Stimulated activated CD4-positive, alpha-beta T cell treated with anti-CD3 and anti-CD28 coated beads, Interleukin-15, amount 100 ng/mL, for 24 hours (primary cell): ENCODE measurements at places on chromosomes 6 and 20.

- DNase-seq = no peak
Observed at GRCh38 chr20:32515631-32516101, 69.5 kb downstream of the NOL4L start.

GRCh38 chr6:20154753-20155152 lies 57.5 kb downstream of the MBOAT1 start:
- no peak for DNase-seq

DNA sequence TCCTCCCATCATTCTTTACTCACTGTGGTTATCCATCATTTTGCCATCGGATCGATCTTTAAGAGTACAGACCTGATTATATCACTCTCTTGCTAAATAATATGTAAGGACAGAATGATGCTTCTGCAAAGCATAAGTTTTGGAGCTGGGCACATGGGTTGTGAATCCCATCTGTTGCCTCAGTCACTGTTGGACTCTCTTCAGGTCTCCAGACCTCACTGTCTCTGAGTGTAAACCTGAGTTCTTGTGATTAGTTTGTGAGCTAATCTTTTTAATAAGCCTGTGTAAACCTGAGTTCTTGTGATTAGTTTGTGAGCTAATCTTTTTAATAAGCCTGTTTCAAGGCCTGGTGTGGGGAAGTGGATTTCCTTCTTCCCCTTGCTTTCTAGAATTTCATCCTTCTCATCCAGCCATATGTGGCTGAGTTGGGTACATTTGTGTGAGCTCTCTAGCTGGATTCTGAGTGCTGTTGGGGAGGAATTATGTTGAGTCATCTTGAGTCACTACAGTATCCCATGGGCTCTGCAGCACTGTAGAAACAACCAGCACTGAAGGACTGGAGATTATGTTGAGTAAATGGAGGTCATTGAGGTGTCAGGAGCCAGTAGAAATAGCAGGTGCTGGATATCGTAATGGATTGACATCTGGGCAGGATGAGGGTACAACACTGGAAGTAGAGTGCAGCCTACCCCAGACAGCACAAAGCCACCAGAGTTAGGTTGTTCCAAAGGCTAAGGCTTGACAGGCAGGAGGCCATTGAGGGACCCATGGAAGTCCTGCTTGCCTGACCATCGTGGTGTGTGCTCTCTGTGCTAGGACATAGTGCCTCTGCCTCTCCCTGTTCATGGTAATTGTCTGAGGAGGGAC lies 52.4 kb downstream of the SCAND1 start:
- DNase-seq = no peak

DNA sequence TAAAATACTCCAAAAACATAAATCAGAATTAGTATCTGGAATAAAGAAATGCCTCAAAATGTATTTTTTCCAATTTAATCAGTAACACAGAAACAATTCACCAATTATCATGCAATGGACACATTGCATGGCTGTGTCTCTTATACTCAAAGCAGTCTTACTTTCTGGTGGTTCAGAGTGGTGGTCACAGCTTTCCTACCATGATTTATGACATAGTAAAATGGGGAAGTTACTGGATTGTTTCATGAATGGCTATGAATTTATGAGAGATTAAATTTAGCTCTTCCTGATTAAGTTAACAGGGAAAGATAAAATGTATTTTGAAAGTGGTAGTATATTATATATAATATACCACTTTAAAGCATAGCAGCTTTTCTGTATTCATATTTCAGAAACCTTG lies 331.5 kb upstream of the MAP3K7 start:
- no peak for DNase-seq

- DNase-seq = no peak
Observed at GRCh38 chr6:35151466-35151865, 10.3 kb upstream of the TCP11 start.

- DNase-seq = no peak
Observed at GRCh38 chr20:60036746-60037499, 78.7 kb downstream of the CDH26 start.

DNA sequence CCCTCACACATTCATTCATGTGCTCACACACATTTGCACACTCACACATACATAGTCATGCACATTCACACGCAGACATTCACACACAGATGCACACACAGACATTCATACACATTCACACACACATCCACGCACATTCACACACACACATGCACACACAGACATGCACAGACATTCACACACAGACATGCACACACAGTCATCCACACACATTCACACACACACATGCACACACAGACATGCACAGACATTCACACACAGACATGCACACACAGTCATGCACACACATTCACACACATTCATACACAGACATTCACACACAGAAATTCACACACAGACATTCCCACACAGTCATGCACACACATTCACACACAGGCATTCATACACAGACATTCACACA lies 147.3 kb downstream of the PACRG start:
- DNase-seq = no peak

DNA sequence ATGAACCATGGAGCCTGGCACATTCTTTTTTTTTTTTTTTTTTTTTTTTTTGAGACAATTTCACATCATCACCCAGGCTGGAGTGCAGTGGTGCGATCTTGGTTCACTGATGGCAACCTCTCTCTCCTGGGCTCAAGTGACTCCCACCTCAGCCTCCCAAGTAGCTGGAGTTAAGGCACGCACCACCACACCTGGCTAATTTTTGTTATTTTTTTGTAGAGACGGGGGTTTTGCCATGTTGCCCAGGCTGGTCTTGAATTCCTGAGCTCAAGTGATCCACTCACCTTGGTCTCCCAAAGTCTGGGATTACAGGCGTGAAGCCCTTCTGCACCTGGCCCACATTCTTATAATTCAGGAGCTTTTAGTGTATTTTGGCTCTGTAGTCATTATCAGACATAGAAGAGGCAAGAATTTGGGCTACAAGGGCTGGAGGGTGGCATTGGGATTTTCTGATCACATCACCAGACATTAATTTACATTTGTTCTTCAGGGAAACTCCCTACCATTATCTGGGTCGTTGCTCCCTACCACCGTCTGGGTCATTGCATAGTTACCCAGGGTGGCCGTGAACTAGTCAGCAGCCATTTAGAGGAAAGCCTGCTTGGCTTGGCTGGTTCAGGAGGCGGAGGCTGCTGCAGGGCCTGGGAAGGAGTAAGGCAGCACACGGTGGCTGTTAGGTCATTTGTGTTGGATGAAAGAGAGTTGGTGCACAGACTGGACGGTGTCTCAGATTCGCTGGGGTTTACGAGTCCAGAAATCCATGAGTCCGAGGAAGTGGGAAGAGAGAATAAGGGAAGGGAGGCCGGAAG lies 17.6 kb downstream of the ARID1B start:
- DNase-seq = peak; percentile 38

GRCh38 chr20:6058684-6059295 lies 4.9 kb upstream of the LRRN4 start:
- DNase-seq = no peak

DNA sequence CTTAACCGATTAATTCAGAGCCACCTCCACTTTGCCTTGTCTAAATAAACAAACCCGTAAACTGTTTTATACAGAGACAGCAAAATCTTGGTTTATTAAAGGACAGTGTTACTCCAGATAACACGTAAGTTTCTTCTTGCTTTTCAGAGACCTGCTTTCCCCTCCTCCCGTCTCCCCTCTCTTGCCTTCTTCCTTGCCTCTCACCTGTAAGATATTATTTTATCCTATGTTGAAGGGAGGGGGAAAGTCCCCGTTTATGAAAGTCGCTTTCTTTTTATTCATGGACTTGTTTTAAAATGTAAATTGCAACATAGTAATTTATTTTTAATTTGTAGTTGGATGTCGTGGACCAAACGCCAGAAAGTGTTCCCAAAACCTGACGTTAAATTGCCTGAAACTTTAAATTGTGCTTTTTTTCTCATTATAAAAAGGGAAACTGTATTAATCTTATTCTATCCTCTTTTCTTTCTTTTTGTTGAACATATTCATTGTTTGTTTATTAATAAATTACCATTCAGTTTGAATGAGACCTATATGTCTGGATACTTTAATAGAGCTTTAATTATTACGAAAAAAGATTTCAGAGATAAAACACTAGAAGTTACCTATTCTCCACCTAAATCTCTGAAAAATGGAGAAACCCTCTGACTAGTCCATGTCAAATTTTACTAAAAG lies 2.7 kb downstream of the FOXC1 start:
- DNase-seq = no peak

GRCh38 chr6:127959869-127960268 lies 59.0 kb upstream of the THEMIS start:
- DNase-seq = no peak

DNA sequence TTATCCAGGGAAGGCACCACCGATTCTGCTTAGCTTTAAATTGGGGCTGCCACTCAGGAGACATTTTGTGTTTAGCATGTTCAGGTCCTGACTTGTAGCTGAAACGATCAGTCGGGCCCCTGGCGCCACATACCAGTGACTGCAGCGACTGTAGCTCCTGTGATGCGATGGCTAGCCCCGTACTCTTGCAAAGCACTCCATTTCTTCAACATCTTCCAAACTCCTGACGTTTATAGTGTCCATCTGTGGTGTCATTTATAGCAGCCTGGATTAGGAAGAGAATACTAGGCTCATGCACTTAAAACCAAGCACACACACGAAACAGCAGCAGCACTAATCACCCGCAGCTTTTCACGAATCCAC lies 13.0 kb downstream of the POU3F2 start:
- DNase-seq = no peak

- no peak for DNase-seq
Observed at GRCh38 chr6:45610832-45611231, 233.1 kb upstream of the SUPT3H start.

GRCh38 chr20:19929481-19930145 lies 87.5 kb upstream of the NAA20 start:
- DNase-seq = no peak

- DNase-seq = no peak
Observed at GRCh38 chr20:21534453-21534852, 20.6 kb upstream of the NKX2-2 start.

- no peak for DNase-seq
Observed at GRCh38 chr6:2950713-2951112, 20.7 kb downstream of the SERPINB6 start.

- DNase-seq = no peak
Observed at GRCh38 chr6:20468209-20468608, 66.0 kb upstream of the CDKAL1 start.

DNA sequence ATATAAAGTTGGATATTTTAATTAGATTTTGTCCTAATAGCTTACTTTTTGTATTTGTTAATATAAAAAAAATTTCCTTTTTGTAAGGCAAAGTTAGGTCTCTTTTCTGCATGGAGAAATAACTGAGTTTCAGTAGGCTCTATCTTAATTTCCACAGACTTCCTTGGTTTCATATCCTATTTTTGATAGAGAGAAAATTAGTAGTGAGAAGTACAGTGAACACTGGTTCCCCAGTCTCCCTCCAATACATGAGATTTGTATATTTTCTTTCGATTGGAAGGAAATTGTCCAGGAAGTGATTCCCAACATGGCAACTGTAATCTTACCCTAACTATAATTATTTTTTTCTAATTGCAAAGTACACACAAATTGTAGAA lies 26.4 kb downstream of the TRIM27 start:
- DNase-seq = no peak

DNA sequence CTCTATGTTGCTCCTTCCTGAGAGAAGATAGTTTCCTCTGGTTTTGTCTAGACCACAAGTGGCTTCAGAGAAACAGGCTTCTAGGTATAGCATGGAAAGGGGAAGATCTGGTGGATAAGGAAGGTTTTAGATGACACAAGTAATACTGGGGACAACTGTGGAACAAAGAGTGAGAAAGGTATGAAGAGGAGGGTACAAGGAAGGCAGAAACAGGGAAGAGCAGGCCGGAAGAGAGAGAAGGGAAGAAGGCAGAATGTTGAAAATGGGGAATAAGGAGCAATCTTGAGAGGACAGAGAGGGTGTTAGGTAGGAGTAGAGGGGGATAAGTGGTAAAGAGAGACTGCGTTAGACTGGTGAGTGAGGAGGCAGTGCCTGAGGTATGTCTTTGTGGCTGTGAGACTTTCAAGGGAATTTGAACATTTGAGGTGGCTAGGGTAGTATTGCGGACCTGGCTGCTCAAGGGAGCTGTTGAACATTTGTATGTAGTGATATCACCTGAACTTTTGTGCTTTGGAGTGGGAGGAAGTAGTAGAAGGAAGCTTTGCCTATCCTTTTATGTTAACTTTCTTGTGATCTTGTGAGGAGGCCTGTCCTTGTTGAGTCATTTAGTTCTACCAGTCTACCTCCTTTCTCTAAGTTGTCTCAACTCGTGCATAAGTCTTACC lies 69.5 kb downstream of the FOXO3 start:
- DNase-seq = peak; percentile 7

DNA sequence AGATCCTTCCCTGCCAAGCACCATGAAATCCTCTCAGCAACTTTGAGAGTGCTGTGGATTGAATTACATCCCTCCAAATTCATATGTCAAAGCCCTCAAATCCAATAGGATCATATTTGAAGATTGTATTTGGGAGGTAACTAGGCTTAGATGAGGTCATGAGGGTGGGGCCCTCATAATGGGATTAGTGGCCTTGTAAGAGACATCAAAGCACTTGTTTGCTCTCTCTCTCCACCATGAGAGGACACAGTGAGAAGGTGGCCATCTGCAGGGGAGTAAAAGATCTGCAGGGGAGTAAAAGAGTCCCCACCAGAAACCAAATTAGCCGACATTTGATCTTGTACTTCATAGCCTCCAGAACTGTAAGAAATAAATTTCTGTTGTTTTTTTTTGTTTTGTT lies 298.2 kb downstream of the SAMD5 start:
- no peak for DNase-seq

GRCh38 chr20:12838261-12838866 lies 170.4 kb upstream of the SPTLC3 start:
- DNase-seq = peak; percentile 3

- no peak for DNase-seq
Observed at GRCh38 chr20:1242530-1242929, 16.7 kb downstream of the RAD21L1 start.

GRCh38 chr6:169583886-169584541 lies 117.8 kb downstream of the WDR27 start:
- DNase-seq = no peak

DNA sequence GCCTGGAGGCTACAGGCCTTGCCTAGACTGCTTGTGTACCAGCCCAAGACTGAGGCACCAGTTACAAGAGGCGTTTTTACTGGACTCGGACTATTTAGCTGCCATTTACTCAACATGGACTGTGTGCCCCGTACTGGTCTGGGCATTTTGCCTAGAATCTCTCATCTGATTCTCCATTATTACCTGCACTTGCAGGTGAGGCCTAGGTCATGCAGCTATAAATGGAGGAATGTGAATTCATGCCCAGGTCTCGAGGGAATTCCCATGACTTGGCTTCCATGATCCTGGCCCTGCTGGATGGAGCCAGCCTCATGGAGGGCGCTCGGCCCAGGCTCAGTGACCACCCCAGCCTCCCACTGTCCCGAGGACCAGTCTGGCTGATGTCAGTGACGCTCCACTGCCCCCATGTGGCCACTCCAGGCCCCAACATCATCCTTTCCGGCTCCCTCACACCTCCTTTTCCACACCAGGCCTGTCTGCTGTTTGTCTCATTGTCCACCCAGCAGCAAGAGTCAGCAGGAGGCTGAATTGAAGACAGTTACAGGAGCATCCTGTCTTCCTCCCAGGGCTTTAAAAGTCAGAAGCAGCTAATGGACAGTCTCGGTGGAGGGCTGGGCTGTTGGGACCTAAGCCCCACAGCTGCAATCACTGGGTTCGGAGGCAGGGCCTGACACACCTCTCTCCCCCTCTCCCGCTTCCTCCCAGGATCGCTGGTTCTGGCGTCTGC lies 8.7 kb downstream of the MMP24OS start:
- DNase-seq = peak; percentile 66

GRCh38 chr20:50393990-50394561 lies 116.1 kb upstream of the PTPN1 start:
- no peak for DNase-seq

GRCh38 chr6:26271668-26272024 lies 93.4 kb upstream of the BTN3A2 start:
- no peak for DNase-seq
